ENCODE measurements at places on chromosomes 7 and 10. TPM values are rescaled to one million over a fixed set of nuclear protein-coding genes. Genes with fewer than 3 reads are reported as not detected.

DNA sequence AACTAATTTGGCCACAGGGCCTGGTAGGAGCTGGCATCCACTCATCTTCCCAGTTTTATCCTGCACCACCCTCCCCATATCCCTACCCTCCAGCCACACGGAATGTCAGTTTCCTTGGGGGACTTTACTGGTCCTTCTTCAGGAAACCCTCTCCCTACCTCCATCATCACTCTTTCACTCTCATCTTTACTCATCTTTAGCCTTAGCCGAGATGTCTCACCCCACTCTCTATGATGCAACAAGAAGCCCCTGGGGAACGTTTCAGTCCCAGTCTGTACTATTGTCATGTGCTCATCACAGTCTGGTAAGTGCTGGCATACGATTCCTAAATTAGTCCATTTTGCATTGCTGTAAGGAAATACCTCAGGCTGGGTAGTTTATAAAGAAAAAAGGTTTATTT lies 34.9 kb upstream of the TMEM248 start:
- DNase-seq = no peak

DNA sequence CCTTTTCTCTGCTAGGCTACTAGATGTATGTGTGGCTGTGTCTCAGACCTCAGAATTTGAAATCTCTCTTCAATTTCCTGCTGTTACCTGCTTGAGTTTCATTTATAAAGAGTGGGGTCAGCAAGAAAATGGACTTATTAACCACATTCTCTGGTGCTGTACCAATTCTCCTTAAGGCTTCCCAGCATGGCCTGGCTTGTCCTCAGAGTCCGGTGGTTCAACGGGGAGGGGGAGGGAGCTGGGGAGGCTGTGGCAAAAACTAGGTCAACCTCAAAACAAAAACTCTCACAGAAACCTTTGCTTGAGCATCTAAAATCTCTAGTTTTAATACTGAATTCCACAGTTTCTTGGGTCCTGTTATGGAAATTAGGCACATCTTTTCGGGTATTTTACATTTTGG lies 389.1 kb upstream of the COBL start:
- DNase-seq = no peak

GRCh38 chr7:129298268-129298893 lies 73.6 kb downstream of the AHCYL2 start:
- peak; percentile 59 for DNase-seq

DNA sequence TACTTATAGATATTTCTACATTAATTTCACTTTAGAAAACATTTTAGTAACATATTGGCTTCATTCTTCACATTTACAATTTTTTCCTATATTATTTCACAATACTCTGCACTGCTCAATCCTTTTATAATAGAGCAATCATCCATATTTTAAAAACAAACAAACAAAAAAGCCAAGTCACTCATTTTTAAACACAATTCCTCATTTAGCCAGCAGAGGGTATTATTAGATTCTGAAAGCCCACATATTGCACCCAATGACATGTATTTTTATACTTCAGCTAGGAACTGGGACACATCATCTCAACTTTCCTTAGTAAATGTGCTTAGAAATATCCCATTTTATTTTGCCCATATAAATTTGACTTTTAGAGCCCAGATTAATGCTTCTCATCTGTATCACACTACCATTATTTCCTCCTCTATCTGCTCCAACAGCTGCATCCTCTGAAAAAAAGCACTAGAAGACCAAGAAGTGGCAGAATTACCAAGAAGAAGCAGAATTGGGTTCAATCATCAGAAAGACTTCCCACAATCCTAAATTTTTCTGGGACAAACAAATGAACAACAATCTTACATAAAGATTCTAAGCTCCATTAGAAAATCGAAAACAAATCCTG lies 29.5 kb downstream of the CTNNA3 start:
- peak; percentile 72 for DNase-seq

- peak; percentile 2 for DNase-seq
Observed at GRCh38 chr10:57333880-57334279, 933.8 kb downstream of the IPMK start.

DNA sequence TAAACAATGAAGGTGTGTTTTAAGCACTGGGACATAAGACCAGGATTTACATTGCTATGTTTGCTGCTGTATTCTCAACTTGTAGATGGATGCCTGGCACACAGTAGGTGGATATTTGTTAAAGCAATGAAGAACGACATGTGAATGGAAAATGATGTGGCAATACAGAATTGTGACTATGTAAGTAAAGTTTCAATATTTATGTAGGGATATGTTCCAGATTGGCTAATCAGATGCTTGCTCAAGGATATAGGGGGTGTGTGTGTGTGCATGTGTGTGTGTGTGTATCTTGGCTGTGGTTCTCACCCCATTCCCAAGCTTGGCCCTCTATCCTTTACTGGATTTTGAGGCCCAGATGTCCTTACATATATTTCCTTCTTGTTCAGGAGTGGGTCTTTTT lies 42.7 kb upstream of the LAMB1 start:
- DNase-seq = no peak

- peak; percentile 7 for DNase-seq
Observed at GRCh38 chr10:109773288-109774120, 149.8 kb downstream of the XPNPEP1 start.

GRCh38 chr10:132565516-132566209 lies 28.1 kb downstream of the INPP5A start:
- no peak for DNase-seq

- peak; percentile 6 for DNase-seq
Observed at GRCh38 chr10:36880898-36881297, 244.5 kb upstream of the ANKRD30A start.

- peak; percentile 91 for DNase-seq
Observed at GRCh38 chr7:149690688-149691446, 82.5 kb downstream of the ZNF467 start.

GRCh38 chr7:30136117-30136731 lies 1.4 kb downstream of the MTURN start:
- DNase-seq = no peak

DNA sequence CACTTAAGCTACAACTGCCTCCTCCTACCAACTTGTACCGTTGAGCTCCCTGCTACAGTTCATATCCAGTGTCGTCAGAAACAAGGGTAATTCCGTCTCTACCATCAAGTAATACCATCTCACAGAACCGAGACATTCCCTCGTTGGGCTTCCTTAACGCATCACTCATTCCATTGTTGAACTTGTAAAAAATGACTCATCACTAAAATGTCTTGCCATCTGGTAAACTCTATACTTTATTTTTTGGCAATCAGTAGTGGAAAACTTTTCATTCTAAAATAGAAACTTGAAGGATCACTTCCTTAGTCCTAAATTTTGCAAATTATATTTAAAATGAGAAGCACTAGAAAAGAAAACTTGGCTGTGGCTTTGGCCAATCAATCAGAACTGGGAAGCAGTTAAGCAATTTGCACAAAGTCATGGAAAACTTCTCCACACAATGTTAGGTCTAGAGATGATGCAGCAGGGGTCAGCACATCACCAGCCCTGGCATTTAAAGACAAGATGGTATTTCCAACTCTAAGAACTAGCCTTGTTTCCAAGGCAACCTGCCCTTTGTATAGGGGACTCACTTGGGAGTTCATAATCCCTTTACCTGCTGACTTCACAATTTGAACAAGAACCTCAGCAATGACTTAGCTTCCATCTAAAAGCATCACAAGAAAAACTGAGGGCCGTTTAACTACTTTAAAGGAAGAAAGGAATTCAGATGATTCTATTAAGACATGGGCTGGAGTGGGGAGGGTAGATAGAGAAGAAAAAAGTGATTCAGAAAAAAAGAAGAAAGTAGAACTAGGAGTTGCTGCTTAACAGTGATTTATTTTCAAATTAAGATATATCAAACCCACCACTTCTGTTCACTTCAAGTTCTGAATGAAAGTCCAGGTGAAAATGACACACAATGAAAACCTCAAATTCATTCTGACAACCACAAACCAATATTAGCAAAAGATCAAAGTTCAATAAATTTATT lies 288.1 kb downstream of the PARD3 start:
- peak; percentile 72 for DNase-seq

GRCh38 chr10:26911811-26912461 lies 51.2 kb upstream of the ABI1 start:
- no peak for DNase-seq

DNA sequence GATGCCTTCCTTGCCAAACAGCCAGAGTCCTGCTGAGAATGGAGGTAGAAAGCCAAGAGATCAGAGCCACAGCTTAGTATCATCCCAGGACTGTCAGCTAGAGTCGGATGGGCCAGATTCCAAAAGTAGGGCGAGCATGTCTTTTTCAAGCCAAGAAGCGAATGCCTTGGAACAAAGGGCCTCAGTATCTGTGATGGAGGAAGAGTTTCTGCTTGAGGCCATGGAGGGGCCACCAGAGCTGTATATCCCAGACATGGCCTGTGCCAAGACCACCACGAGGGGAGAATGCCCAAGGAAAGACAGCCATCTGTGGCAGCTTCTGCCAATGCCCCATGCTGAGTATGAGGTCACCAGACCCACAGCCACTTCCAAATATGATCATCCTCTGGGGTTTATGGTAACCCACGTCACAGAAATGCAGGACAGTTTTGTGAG lies 44.3 kb upstream of the PPP1R17 start:
- no peak for DNase-seq

DNA sequence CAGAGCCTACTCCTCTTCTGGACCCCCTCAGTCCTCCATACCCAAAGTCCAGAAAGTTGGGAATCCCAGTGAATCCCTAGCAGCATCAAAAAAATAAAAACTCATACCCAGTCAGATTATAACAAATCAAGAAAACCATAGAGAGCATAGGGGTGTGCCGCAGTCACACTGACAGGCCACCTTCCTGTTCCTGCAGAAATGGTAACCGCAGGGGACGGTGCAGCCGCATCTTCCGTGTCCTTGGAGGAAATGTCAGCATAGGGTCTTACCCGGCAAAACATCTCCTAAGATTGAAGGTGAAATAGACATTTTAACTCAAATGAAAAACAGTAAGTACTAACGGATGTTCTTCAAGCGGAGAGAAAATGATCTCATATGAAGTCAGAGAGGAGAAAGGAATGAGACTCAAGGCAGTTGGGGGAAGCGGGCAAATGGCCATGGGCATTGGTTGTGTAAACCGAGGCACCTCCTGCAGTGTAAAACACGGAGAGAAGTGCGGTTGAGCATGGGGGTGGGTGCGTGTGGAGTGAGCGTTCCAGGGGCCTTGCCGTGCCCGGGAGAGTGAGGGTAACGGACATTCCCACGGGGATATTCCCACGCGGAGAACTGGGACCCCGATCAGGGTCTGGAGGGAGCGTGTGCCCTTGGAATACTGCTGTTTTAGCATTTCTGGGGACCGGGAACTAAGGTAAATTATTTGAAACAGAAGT lies 110.8 kb downstream of the NKX6-2 start:
- no peak for DNase-seq

DNA sequence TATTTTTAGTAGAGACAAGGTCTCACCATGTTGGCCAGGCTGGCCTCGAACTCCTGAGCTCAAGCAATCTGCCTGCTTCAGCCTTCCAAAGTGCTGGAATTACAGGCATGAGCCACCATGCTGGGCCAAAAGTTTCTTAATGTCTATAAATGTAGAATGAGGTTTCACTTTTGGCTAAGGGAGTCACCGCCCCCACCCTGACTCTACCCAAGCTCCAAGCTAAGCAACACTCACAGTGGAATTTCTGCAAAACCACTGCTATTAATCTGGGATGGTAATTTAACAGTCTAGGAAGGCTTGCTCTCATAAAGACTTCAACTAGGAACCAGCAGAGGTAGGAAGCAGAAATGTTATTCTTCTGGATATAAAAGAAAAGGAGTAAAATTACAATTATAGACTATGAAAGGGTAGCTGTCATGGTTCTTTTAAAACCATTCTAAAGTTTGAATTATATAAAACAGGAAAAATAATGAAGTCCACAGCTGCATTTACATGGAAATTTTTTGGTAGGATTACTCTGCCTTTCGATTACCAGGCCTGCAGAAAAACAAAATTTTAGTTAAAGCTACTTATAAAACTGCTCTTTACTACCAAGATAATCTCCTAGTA lies 211.6 kb downstream of the SFMBT2 start:
- no peak for DNase-seq

DNA sequence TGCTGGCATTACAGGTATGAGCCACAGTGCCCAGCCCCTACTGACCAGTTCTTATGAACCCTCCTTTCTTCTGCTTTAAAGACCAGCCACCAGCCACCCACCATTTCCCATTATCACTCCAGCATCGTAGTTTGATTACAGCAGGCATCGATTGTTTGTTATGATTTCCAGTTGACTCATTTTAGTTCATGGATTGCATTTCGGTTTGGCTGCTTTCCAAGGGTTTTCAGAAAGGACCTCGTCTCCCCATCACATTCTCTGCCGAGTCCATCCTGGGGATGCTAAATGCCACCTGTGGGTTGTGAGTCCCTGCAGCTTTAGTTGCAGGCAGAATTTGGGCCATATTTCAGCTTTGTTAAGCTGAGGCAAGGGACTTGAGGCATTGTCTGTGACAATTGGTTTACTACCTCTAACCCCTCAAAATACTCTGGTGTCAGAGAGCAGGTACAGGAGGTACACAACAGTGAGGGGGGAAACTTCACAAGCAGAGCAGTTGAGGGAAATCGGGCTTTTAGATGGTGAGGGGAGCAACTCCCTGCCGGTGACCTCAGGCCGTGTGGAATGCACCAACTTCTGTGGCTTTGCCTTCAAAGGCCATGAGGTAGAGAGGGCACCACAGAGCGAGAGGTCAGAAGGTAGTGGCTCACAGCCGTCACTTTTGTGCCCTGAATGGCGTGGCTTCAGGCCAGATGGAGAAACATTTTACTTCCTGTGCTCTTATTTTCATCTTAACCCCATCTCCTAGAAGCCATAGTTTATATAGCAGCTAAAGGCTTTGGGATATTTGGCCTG lies 203.8 kb downstream of the CCDC3 start:
- DNase-seq = no peak

GRCh38 chr7:20199015-20199737 lies 18.0 kb downstream of the MACC1 start:
- no peak for DNase-seq

GRCh38 chr7:44769776-44770294 lies 21.2 kb downstream of the ZMIZ2 start:
- DNase-seq = no peak

- no peak for DNase-seq
Observed at GRCh38 chr7:4245866-4246470, 436.1 kb upstream of the FOXK1 start.

DNA sequence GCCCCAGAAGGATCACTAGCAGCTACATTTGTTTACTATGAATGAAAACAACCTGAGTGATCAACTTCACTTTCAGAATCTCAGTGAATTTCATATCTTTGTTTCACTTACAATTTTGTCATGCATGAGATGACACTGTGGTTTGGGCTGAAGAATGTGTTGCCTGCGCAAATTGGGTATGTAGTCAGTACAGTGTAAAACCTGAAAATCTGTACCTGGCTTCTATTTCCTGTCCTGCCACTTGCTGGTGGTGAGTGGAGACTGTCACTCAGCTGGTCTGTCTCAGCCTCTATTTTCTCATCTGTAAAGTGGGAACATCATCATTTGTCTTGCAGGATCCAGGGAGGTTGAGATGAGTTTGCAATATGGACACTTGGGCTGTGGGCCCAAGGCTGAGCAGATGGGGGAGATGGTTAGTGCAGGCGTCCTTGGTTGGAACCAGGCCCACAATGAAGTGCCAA lies 118.0 kb downstream of the WDFY4 start:
- no peak for DNase-seq

GRCh38 chr10:48878091-48878490 lies 61.5 kb downstream of the LRRC18 start:
- DNase-seq = no peak

Gene RHEB
- polyA plus RNA-seq = 112 TPM

Gene DNAJC12
- polyA plus RNA-seq = 19.1 TPM

Gene OR2A42
- not detected for polyA plus RNA-seq

Gene CHPF2
- polyA plus RNA-seq = 29.6 TPM

Gene FZD8
- 13.4 TPM for polyA plus RNA-seq

Gene FAM20C
- polyA plus RNA-seq = 15.5 TPM

Gene TMEM139
- polyA plus RNA-seq = 0.42 TPM

Gene EIF5AL1
- 1.5 TPM for polyA plus RNA-seq

Measured in A549 (cell line).